Skeletal muscle cell (primary cell): ENCODE measurements at places on chromosomes 12 and 14.

DNA sequence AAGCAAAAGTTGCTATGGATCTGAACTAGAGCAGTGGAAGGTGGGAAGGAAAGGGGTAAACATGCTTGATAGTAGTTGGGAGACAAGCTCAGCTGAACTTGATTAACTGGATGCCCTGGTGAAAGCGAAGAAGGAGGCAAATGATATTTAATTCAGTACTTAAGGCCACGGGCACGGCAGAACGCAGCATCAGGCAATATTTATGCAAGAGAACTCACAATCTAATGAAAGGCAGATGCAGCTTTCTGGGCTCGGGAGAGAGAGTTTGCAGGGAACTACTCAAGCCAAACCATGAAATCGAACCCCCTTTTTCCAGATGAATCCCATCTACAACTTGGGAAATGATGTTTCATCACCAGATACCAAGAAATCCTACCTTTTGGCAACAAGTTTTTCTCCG, 3.5 kb upstream of the CNIH1 start:
- DNase-seq: no peak

GRCh38 chr12:45730084-45730347, 510 bp downstream of the ARID2 start:
- no peak for DNase-seq

GRCh38 chr12:77032406-77032805, 33.0 kb downstream of the E2F7 start:
- peak; percentile 2 for DNase-seq

DNA sequence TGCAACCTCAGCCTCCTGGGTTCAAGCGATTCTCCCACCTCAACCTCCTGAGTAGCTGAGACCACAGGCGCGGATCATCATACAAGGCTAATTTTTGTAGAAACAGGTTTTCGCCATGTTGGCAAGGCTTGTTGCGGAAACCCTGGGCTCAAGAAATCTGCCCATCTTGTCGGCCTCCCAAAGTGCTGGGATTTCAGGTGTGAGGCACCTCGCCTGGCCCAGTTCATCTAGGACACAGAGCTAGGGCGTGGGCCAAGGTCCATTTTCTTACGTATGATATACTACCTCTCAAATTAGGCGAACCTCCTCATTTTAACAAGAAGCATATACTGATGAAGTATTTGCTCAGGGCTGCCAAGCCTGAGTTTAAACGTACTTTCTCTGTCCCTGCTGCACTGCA, 2.1 kb downstream of the RPS29 start:
- no peak for DNase-seq

DNA sequence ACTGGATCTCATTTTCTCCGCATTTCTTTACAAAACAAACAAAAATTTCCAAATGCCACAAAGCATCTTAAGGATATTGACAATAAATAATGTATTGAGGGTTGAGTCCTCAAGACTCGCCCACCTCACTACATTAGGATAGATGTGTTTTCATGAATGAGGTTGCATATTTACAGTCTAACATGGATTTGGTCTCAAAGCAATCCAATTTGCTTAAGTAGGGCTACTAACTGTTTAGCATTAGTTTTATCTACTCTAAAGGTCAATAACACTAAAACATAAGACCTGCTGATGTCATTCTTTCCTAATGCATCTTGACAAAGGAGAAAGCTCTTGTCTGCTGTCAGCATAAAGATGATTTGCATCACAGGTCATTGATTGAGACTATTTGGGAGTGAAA, 82.4 kb downstream of the PTPRR start:
- no peak for DNase-seq

DNA sequence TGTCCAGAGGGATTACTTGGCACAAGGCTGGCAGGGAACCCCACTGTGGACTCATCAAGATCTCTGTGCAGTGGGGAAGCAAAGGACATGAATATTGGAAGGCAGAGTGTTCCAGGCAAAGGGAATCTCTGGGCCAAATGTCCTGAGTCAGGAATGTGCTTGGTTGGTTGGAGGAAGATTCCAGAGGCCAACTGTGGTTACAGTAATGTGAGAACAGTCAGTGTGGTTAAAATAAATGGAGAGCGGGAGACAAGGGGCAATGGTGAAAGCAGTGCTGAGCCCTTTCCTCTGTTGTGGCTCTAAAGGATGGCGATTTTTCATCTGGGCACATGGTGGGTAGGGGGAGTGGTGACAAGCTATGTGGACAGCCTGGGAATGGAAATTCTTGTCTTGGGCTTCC, 948.2 kb downstream of the BCL11B start:
- no peak for DNase-seq

DNA sequence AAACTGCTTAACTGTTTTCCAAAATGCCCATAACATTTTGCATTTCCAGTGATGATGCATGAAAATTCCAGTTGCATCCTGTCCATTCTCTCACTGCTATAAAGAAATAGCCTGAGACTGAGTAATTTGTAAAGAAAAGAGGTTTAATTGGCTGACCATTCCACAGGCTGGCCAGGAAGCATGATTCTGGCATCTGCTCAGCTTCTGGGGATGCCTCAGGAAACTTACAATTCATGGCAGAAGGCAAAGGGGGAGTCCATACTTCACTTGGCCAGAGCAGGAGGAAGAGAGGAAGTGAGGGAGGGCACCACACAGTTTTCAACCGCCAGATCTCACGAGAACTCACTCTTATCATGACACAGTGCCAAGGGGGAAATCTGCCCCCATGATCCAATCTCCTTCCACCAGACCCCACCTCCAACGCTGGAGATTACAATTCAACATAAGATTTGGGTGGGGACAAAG, 18.2 kb upstream of the CLEC2D start:
- no peak for DNase-seq

- DNase-seq: no peak
These were observed 157.5 kb downstream of the PLCZ1 start for GRCh38 chr12:18580291-18580690.

DNA sequence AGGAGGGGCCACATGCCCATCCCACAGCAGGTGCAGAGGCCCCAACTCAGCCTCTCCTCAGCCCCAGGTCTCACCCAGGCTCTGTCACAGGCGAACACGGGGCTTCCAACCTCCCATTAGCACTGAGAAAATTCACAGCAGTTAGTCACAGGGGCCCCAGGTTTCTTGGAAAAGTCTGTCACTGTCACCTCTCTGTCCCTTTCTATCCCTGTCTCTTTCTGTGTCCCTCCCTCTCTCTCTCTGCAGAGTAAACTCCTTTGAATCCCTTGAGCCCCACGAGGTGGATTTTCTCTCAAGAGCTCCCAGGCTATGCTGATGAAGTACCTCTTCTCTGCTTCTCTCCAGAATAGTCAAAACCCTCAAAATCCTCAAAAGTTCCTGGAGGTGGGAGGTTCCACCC, 14.0 kb upstream of the ENDOU start:
- no peak for DNase-seq
